ENCODE measurements at places on chromosomes 16 and 17. TPM values are rescaled to one million over a fixed set of nuclear protein-coding genes. Genes with fewer than 3 reads are reported as not detected.

Gene CNGB1
- not detected for total RNA-seq

Gene CA5A
- not detected for total RNA-seq

Gene ZNF263
- total RNA-seq, result 28.2 TPM

Gene TIGD7
- 5.4 TPM for total RNA-seq

Gene PYDC1
- total RNA-seq, result not detected

Gene IGF2BP1
- total RNA-seq, result 57.6 TPM

Gene FSCN2
- 4.1 TPM for total RNA-seq

Gene PRCD
- total RNA-seq, result 0.92 TPM

Gene BICDL2
- total RNA-seq, result not detected

Gene SMIM5
- total RNA-seq, result not detected

Gene CACNG5
- not detected for total RNA-seq

Gene CHMP1A
- 76.8 TPM for total RNA-seq

Gene GNGT2
- not detected for total RNA-seq

Gene SETD1A
- 15.0 TPM for total RNA-seq

Gene CFAP52
- total RNA-seq, result 0.53 TPM

Gene LGALS9B
- not detected for total RNA-seq

Gene MEOX1
- total RNA-seq, result 0.07 TPM

Gene KRT27
- not detected for total RNA-seq

Gene PSME3
- total RNA-seq, result 99.7 TPM

Gene HIGD1B
- not detected for total RNA-seq

Gene ACSF2
- total RNA-seq, result 19.9 TPM

Gene BCL6B
- not detected for total RNA-seq

Gene NPIPA5
- total RNA-seq, result 6.9 TPM

Gene FBXO39
- not detected for total RNA-seq

Gene PIK3R5
- total RNA-seq, result not detected

Gene ALDH3A1
- total RNA-seq, result not detected

Gene CCL3
- total RNA-seq, result not detected

Gene ABCA9
- 0.29 TPM for total RNA-seq

Gene STX1B
- total RNA-seq, result 4.0 TPM

Gene ITGB4
- total RNA-seq, result 5.2 TPM

Gene KCNH4
- not detected for total RNA-seq

Gene CRHR1
- not detected for total RNA-seq

Gene TAF15
- total RNA-seq, result 123 TPM

Gene USP43
- 4.3 TPM for total RNA-seq

Gene METRN
- total RNA-seq, result 58.5 TPM

Gene TVP23A
- total RNA-seq, result not detected

Gene RAC3
- 32.7 TPM for total RNA-seq

Gene AMZ2
- total RNA-seq, result 80.4 TPM

Gene CX3CL1
- 11.2 TPM for total RNA-seq

Gene ACSM3
- 1.9 TPM for total RNA-seq

Gene ATP1B2
- total RNA-seq, result 0.77 TPM

Gene EME2
- 19.7 TPM for total RNA-seq

Gene METTL22
- 33.9 TPM for total RNA-seq

Gene CDRT4
- 6.2 TPM for total RNA-seq

Gene PDE6G
- total RNA-seq, result not detected
